Stimulated activated CD4-positive, alpha-beta T cell treated with anti-CD3 and anti-CD28 coated beads, Interleukin-15, amount 100 ng/mL, for 48 hours (primary cell): ENCODE measurements at places on chromosomes 2 and 18.
A peak's percentile ranks its signal among the peaks of the same experiment; 100 is the strongest.

DNA sequence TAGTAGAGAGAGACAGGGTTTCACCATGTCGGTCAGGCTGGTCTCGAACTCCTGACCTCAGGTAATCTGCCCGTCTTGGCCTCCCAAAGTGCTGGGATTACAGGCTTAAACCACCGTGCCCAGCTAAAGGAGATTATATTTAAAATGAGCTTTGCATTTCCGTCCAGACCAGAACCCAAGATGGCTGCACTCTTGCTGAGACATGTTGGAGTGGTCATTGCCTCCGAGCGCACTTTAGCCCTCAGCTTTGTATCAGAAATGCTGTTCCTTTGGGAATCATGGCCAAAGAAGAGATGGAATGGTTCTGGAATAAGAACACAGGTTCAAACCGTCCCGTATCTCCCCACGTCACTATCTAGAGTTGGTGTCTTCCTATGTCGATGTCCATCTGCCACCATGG lies 3.4 kb downstream of the UBXN2A start:
- DNase-seq = no peak

DNA sequence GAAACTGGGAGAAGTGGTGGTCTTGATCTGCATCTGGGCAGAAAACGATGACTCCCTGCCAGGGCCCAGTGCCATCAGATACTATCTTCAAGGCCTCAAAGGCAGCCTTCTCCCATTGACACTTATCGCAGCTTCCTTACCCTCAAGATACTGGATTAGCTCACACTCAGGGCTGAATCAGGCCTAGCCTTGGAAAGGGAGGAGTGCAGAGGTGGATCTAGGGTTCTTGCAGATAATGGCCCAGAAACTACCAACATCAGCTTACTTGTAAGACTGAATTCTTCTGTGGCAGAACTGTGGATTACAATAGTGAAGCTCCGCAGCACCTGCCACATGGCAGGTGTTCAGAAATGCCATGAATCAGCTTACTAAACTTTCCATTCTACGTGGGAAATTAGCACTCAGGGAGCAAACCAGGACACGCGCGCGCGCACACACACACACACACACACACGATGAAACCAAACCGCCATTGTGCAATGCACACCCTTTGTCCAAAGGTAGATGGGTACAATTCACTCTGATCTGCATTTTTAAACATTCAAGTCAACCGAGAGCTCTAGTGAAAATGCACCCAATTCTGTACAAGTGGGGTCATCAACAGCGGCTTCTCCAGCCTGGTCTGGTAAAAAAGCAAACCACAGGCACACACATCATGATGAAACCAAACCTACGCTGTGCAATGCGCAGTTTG lies 26.3 kb upstream of the TMEM182 start:
- DNase-seq = no peak

- DNase-seq = no peak
These were observed 159.7 kb downstream of the SMAD7 start for GRCh38 chr18:48790869-48791635.

DNA sequence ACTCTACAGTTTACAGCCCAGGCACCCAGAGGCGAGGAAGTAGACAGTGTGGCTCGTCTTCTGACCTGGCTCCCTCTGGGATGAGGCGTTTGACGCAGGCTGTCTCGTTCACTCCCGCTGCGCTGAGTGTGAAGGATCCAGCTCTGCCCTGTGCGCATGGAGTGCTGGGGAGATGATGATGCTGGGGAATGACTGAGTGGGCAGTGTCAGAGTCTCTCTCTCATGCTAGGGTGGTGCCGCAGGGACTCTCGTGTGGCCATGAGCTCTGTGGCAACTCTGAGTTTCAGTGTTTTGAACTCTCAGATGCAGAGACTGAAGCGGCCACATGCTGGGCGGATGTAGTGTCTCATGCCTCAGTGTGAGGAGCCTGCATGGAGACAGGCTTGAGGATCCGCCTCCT lies 118.4 kb upstream of the TPO start:
- no peak for DNase-seq

GRCh38 chr2:109057686-109058085 lies 68.7 kb upstream of the EDAR start:
- peak; percentile 14 for DNase-seq

DNA sequence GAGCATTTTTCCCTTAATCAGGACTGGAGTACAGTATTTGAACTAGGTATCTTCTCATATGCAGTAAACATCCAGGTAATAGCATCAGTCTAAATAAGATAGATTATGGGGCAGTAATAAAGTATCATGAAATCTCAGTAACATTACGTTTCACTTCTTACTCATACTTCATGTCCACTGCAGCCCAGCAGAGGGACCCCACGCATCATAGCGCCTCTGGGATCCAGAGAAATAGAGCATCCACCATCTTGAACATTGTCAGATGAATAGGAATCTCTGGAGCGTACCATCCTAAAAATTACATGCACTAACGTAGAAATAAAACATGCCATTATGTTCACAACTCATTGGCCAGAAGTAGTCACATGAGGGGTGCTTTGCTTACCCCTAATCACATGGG lies 499.0 kb downstream of the CPS1 start:
- DNase-seq = no peak

DNA sequence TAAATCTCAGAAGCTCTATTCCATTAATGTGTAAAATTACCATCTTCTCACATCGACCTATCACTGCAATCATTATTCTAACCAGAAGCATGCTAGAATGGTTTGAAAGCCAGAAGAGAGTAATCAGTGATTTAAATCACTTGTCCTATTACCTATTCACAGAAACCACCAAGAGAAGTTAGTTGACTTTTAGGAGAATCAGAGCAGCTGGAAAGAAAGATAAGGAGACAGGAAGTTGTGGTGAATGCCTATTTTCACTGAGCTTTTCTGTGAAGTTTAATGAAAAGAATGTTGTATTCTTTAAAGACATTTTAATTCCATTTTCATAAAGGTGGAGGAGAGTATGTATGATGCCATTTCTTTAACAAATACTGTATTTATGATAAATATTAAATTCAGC lies 352.6 kb upstream of the CRIM1 start:
- DNase-seq = no peak

- no peak for DNase-seq
These were observed 131.3 kb downstream of the TPO start for GRCh38 chr2:1544478-1545069.

DNA sequence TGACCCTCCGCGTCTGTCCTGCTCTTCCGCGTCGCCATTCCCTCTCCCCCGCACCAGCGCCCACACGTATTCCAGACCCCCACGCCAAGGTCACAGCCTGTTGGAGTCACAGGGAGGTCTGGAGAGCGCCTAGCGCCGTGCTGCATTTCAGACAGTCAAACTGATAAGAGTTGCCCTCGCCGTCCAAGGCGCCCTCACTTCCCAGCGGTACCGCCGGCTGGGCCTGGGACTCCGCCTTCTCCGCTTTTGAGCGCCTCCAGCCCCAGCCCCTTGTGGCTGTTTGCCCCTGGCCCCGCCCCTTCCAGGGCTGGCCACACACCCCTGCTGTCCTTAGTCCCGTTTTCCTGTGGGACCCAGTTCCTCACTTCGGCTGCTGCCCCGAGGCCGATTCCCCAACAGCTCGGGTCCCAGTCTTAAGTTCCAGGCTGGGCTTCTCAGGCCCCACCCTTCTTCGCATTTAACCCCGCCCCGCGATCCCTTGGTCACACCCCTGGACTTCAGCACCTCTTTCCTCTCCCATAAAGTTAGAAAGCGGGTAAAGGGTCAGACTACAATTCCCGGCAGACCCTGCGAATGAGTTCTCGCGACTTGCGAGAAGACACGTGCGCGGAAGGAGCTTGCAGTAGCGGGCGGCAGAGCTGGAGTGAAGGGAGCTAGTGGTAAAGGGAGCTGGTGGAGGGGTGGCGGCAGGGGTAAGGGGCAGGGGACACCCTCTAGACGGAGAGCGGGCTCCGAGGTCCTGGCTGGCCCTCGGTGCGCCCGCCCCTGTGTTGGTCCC lies at the start of gene GMPPA:
GMPPA (plus strand) TSS at position 612 of the 778 bp plus-strand sequence. CDS start 1,085 bp downstream, outside the sequence.
- DNase-seq = peak; percentile 87

DNA sequence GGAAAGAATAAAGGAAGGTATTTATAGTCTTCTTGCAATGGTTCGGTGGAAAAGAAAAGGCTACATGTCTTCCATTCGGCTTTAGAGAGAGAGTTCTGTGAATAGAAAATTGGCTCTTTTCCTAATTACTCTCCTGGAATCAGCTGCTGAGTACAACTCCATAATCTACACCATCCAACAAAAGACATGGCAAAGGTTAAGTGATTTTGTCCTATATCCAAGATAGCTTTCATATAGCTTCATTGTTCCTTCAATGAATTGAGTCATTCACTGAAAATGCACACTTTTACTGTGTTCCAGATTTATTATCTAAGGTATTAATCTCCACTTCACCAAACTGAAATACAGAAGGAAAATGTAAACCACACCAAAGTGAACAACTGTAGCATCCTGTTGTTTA lies 514.5 kb downstream of the LRRTM4 start:
- DNase-seq = no peak
